K562 (cell line): ENCODE measurements at places on chromosomes 16 and 17.

GRCh38 chr16:8408855-8409567 lies 181.3 kb downstream of the TMEM114 start:
- H3K4me3 ChIP-seq: no peak overlapping the region
- no peaks in the 10 kb centered on the region for H3K4me1 ChIP-seq
- no peaks in the 10 kb centered on the region for H3K27me3 ChIP-seq
- no peak for DNase-seq

- H3K4me1 ChIP-seq: no peaks in the 10 kb centered on the region
- no peak for DNase-seq
- no peak overlapping the region for H3K4me3 ChIP-seq
- H3K27ac ChIP-seq: no peak overlapping the region
- H3K36me3 ChIP-seq: no peaks in the 10 kb centered on the region
Observed at GRCh38 chr17:70187383-70187782, 18.1 kb downstream of the KCNJ2 start.

GRCh38 chr16:66617010-66617434 lies 12.5 kb downstream of the CMTM3 start:
- peaks cover 54% of the 10 kb centered on the region for H3K36me3 ChIP-seq
- H3K27ac ChIP-seq: peak overlapping the region; percentile 78; the same call in 1 of the 3 replicates
- DNase-seq: peak; percentile 41

GRCh38 chr16:84308120-84308519 lies 13.4 kb downstream of the WFDC1 start:
- DNase-seq: peak; percentile 60
- H3K27ac ChIP-seq: no peak overlapping the region
- H3K4me1 ChIP-seq: peaks cover 9% of the 10 kb centered on the region; the same call in 1 of the 2 replicates
- H3K4me3 ChIP-seq: no peak overlapping the region
- peaks cover 31% of the 10 kb centered on the region for H3K27me3 ChIP-seq

DNA sequence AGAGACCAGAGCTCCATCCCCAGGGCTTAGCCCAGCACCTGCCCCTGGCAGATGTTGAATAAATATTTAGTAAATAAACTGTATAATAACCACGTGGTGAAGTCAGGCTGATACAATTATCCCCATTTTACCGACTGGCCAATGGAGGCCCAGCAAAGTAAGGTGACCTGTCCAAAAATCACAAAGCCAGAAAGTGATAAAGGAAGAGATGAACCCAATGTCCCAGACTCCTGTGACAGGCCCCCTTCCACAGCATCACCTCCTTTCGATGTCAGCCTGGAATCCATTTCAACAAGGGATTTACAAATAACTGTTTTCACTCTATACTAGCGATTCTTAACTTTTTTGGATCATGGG lies 5.5 kb downstream of the TVP23A start:
- no peak overlapping the region for H3K27ac ChIP-seq
- peaks cover 41% of the 10 kb centered on the region for H3K27me3 ChIP-seq
- H3K4me3 ChIP-seq: no peak overlapping the region
- peaks cover under 1% of the 10 kb centered on the region; the same call in 1 of the 2 replicates for H3K4me1 ChIP-seq

DNA sequence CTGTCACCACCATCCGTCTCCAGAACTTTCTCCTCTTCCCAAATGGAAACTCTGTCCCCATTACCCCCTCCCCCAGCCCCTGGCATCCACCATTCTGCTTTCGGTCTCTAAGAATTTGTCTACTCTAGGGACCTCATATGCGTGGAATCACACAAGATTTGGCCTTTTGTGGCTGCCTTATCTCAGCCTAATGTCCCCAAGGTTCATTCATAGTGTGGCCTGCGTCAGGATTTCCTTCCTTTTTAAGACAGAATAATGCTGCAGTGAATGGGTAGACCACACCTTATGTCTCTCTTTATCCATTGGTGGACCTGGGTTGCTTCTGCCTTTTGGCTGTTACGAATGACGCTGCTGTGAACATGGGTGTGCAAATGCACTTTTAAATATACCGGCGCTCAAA lies 139.7 kb upstream of the PLCG2 start:
- H3K27ac ChIP-seq: no peak overlapping the region
- no peaks in the 10 kb centered on the region for H3K27me3 ChIP-seq
- H3K4me1 ChIP-seq: peaks cover 44% of the 10 kb centered on the region
- DNase-seq: no peak

DNA sequence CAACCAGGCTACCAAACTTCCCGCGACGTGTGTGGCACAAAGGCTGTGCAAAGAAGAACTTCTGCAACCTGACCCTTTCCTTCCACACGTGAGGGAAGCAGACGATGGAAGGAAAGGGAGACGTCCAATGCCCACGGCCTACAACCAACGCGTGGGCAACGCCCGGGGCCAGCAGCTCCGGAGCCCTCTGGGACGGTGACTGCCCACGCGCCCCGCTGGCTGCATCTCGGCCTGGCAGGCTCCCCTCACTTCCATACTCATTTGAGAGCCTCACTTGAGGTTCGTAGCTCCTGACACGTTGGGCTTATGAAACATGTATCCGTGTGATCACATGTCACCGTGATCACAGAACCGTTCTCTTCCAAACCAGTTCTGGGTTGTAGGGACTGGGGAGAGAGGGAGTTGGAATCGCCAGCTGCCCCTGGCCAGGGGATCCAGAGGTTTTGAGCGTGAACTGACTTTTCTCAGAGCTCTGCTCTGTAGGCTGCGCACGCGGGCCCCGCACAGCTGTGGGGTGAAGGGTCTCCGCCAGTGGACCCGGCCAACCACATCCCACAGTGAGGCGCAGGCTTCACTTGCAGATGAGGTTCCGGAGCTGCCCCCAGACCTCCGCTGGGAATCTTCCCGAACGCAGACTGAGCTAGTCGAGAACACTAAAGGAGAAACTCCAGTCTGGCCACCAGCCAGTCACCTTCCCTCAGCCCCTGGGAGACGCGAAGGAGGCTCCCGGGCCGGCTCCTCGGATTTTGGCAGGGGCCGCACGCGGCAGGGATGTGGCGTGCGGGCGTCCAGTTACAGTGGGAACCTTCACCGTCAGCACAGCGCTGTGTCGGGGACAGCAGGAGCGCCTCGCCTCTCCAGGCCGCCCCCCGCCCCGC lies 1.0 kb downstream of the LMF1 start:
- H3K27ac ChIP-seq: peak overlapping the region; percentile 80; the same call in 2 of the 3 replicates
- no peaks in the 10 kb centered on the region; the same call in 2 of the 3 replicates for H3K36me3 ChIP-seq
- H3K4me1 ChIP-seq: peaks cover 49% of the 10 kb centered on the region
- peaks cover 27% of the 10 kb centered on the region for H3K27me3 ChIP-seq
- peak; percentile 27 for DNase-seq
- peak overlapping the region; percentile 96 for H3K4me3 ChIP-seq

DNA sequence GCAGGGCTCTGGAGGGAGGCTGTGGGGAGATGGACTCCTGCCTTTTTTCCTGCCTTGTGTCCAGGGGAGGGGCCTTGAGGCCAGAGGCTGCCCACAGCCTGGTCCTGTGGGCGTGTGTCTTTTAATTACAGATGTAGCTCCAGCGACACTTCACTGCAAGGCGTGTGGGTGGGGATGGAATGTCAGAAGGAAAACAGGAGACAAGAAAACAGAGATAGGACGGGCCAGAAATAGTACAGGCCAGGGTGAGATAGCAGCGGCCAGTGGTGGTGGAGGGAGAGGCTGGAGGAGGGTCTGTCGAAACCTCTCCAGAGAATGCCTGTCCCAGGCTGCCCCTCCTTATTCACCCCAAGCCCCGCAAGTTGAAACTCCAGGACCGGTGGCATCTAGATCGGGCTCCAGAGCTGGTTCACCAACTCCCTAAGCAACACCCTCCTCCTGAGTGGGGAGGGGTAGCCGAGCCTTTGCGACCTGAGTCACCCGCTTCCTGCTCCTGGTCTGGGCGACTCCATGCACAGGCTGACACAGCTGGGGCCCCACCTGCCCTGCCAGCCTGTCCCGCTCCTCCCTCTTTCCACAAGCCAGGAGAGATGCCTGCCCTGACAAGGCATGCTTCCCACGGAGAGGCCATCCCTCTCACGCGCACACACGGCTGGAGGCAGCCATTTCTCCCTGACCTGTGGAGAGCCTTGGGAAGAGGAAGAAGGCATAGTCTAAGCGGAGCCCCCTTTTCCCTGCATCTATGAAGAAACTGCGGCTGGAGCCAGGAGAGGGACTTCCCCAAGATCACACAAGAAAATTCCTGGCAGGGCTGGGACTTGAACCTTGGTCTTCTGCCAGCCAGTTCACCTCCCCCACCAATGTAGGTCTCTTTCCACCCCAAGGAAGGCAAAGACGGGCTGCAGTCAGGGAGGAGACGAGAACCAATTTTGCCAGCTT lies 6.6 kb upstream of the JUP start:
- H3K27ac ChIP-seq: peak overlapping the region; percentile 90
- no peaks in the 10 kb centered on the region for H3K36me3 ChIP-seq
- H3K27me3 ChIP-seq: no peaks in the 10 kb centered on the region

GRCh38 chr16:79497606-79498350 lies 102.8 kb downstream of the MAF start:
- no peaks in the 10 kb centered on the region for H3K36me3 ChIP-seq
- H3K27me3 ChIP-seq: 0 out of 2 replicates have a peak, but pooled peaks cover 5% of the 10 kb centered on the region
- H3K4me1 ChIP-seq: no peaks in the 10 kb centered on the region
- DNase-seq: no peak
- no peak overlapping the region for H3K27ac ChIP-seq

DNA sequence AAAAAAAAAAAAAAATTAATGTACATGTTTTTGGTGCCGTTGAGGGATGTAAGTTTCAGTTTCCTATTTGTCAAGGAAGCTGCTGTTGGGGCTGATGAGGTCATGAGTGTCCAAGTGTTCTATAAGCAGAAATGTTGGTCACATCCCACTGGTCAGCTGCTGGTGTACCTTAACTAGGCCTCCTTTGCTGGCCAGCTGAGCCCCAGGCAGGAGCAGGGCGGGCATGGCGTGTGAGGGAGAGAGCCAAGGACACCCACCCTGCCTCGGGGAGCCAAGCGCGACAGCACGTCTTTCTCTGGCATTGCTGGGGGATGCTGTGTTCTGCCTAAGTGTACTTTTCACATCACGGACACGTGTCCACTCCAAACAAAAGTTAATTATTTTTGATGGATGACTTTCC lies 108.1 kb upstream of the CDC42EP4 start:
- H3K4me3 ChIP-seq: no peak overlapping the region
- no peak for DNase-seq
- no peaks in the 10 kb centered on the region; the same call in 1 of the 2 replicates for H3K4me1 ChIP-seq
- peaks cover 24% of the 10 kb centered on the region for H3K27me3 ChIP-seq

DNA sequence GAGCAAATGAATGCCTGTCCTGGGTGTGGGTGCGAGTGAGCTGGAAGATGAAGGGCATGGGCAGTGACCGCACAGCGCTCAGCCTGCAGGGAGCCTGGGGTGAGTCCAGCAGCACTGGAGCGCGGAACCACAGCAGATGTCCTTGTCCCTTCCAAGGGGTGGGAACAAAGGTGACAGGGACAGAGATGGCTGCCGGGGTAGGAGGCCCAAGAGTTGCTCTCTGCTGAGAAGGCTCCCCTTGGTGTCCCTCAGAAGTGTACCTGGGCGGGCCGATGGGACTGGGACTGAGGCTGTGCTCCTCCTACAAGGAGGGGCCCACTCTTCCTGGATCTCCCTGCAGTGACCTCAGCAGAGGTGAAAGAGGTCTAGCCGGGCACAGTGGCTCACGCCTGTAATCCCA lies 7.6 kb upstream of the PGAP6 start:
- no peak overlapping the region for H3K27ac ChIP-seq
- no peak overlapping the region for H3K4me3 ChIP-seq
- no peaks in the 10 kb centered on the region for H3K36me3 ChIP-seq
- H3K4me1 ChIP-seq: peaks cover 13% of the 10 kb centered on the region

GRCh38 chr16:69938981-69939820 lies 11.9 kb upstream of the CLEC18A start:
- no peaks in the 10 kb centered on the region for H3K4me1 ChIP-seq
- H3K36me3 ChIP-seq: peaks cover 32% of the 10 kb centered on the region; the same call in 1 of the 3 replicates
- DNase-seq: no peak
- H3K4me3 ChIP-seq: no peak overlapping the region

DNA sequence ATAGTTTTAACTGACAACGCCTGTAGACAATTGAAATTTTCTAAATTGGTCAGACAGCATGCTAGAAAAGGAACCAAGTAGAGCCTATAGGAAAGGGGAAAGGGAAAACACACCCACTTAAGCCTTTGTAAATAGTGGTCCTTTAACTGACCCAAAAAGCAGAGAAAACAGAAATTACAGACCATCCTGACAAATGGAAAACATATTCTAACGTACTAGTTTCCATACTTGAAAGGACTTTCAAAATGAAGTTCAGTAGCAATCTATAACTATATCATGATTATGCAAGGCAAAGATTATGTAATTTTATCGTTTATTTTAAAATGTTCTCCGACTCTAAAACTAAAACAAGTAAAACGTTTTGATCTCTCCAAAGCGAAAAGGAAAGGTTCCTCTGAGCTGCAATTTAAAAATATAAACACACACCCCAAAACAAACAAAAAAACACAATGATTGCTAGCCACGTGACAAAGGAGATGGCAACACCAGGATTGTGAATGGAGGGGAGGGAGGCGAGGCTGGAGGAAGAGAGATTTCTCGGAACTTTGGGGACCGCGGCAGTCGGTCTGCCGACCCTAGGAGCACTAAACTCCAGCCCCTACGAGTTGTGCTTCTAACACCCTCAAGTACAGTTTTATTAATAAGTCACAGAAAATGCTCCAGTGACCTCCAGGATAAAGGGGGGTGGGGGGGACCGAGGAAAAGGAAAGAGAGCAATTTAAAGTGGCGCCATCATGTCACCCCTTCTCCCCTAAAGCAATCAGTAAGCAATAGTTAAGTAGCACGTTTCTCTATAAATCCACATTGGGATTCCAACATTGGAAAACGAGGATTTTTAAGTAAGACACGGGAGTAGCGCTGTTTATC lies 1.7 kb downstream of the KANSL1 start:
- peaks cover 51% of the 10 kb centered on the region for H3K4me1 ChIP-seq
- peak overlapping the region; percentile 93 for H3K27ac ChIP-seq
- no peaks in the 10 kb centered on the region for H3K27me3 ChIP-seq
- DNase-seq: peak; percentile 52
- H3K4me3 ChIP-seq: peak overlapping the region; percentile 85
